Lower lobe of right lung (tissue), 2 donors: ENCODE measurements at places on chromosomes 1 and 21. TPM values are rescaled to one million over a fixed set of nuclear protein-coding genes. Genes with fewer than 3 reads are reported as not detected.
A peak's percentile ranks its signal among the peaks of the same experiment; 100 is the strongest.

Gene HIVEP3
- 11.6 TPM for total RNA-seq

Gene COL24A1
- total RNA-seq = 1.1 TPM

Gene PROK1
- not detected for total RNA-seq

Gene TRIM46
- 0.35 TPM for total RNA-seq

- no peak overlapping the region for H3K4me3 ChIP-seq
- H3K4me1 ChIP-seq = no peaks in the 10 kb centered on the region
- no peaks in the 10 kb centered on the region for H3K27me3 ChIP-seq
- no peak for DNase-seq
- no peaks in the 10 kb centered on the region for H3K36me3 ChIP-seq
Observed at GRCh38 chr1:168582688-168583336, 6.4 kb downstream of the XCL1 start.

GRCh38 chr21:45592208-45592619 is 50.0 kb upstream of the SLC19A1 start:
- no peaks in the 10 kb centered on the region for H3K36me3 ChIP-seq
- peak; percentile 44 for DNase-seq
- peaks cover 19% of the 10 kb centered on the region for H3K4me1 ChIP-seq
- H3K27me3 ChIP-seq = peaks cover 16% of the 10 kb centered on the region

DNA sequence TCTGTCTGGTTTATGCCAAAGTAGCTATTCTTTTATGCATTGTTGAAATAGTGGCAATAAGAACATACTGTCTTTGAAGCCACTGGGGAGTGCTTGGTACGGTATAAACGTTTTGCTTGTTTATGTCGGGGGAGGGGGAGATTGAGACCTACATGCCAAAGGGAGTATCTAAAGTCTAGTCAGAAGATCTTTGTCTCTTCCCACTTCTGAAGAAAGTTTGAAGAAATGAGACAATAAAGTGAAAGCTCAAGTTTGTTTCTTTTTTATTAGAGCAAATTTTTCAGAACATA is 6.8 kb downstream of the AKIRIN1 start:
- no peak overlapping the region for H3K4me3 ChIP-seq
- no peaks in the 10 kb centered on the region for H3K27me3 ChIP-seq
- peaks cover 70% of the 10 kb centered on the region for H3K36me3 ChIP-seq
- H3K4me1 ChIP-seq = peaks cover 19% of the 10 kb centered on the region

DNA sequence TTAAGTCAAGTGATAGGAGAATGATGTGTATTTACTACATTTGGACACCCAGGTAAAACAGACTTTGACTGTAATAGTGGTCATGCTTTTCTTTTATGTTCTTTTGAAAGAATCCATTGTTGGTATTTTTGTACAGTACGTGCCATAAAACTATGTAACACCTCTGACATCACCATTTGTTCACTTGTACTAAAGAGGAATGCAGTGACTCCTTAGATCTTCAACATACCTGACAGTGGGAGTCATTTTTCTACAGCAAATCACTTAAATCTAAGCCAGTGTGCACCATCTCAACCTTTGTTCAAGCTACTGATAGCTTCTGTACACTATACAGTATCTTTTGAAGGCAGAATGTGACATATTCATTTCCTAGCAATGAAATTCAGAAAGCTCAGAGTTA is 6.3 kb upstream of the PLD5 start:
- no peak overlapping the region for H3K4me3 ChIP-seq
- H3K27me3 ChIP-seq = peaks cover 12% of the 10 kb centered on the region
- no peak for DNase-seq

Gene CLDN17
- total RNA-seq = not detected

DNA sequence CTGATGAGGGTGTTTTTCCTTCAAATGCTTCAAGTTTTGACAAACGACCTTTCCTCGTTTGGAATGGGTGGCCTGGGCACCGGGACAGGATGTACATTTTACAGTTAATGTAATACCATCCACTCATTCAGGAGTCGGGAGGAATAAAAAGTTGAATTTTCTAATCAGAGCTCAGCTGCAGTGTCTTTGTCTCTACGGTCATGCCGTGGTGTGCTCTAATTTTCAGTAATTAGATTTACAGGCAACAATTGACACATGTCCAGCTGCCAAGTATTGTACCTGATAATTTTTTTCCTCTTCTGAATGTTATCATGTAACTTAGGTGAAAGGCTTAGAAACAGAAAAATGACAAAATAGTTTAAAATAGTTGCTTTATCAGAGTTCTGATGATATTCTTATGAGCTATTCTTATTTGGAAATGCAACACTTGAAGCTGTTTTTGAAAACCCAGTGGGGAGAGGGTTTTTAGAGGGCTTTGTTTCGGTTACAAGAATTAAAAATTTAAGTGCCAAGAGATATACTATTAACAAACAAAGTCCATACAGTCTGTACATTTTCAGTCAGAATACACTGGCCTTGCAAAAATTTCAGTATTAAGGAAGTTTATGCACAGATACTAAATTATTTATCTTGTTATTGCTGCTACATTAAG is 1.0 kb downstream of the CDKN2C start:
- DNase-seq = no peak
- H3K27ac ChIP-seq = peak overlapping the region; percentile 98
- H3K4me3 ChIP-seq = peak overlapping the region; percentile 81
- H3K36me3 ChIP-seq = no peaks in the 10 kb centered on the region

Gene CNR2
- total RNA-seq = not detected

Gene CFHR5
- not detected for total RNA-seq

Gene STIL
- 1.6 TPM for total RNA-seq

Gene CYP4Z1
- 1.4 TPM for total RNA-seq

- H3K4me1 ChIP-seq = no peaks in the 10 kb centered on the region
- no peak overlapping the region for H3K4me3 ChIP-seq
- no peaks in the 10 kb centered on the region for H3K36me3 ChIP-seq
Observed at GRCh38 chr1:240468656-240469055, 143.3 kb downstream of the GREM2 start.

Gene LAMB3
- total RNA-seq = 47.2 TPM

- H3K4me3 ChIP-seq = no peak overlapping the region
- DNase-seq = no peak
- peaks cover 65% of the 10 kb centered on the region for H3K36me3 ChIP-seq
- no peak overlapping the region for H3K27ac ChIP-seq
- H3K27me3 ChIP-seq = no peaks in the 10 kb centered on the region
- peaks cover 8% of the 10 kb centered on the region for H3K4me1 ChIP-seq
Observed at GRCh38 chr1:39561279-39561678, 15.3 kb downstream of the PABPC4 start.

DNA sequence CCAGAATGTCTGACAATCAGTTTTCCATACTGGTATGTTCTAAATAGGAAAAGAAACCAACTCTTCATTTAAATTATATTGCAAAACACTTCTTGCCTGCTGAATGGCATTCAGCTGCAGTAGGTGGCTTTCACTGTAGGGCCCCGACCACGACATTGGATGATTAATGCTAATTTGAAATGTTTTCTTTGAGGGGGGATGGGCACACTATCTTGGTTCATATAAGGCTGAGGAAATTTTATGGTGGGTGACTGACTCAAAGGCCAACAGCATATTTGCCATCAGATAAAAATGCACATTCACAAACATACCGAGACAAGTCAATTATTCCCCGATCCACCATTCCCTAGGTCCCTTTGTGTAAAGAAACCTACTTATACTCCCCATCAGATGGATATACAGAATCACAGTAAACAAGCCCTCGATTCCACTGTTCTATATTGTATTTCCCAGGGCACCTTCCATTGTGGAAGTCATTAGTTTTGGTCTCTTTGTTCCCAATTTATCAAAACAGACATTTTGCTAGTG is 464.2 kb upstream of the DAB1 start:
- H3K4me1 ChIP-seq = no peaks in the 10 kb centered on the region
- H3K27me3 ChIP-seq = no peaks in the 10 kb centered on the region
- H3K4me3 ChIP-seq = no peak overlapping the region

DNA sequence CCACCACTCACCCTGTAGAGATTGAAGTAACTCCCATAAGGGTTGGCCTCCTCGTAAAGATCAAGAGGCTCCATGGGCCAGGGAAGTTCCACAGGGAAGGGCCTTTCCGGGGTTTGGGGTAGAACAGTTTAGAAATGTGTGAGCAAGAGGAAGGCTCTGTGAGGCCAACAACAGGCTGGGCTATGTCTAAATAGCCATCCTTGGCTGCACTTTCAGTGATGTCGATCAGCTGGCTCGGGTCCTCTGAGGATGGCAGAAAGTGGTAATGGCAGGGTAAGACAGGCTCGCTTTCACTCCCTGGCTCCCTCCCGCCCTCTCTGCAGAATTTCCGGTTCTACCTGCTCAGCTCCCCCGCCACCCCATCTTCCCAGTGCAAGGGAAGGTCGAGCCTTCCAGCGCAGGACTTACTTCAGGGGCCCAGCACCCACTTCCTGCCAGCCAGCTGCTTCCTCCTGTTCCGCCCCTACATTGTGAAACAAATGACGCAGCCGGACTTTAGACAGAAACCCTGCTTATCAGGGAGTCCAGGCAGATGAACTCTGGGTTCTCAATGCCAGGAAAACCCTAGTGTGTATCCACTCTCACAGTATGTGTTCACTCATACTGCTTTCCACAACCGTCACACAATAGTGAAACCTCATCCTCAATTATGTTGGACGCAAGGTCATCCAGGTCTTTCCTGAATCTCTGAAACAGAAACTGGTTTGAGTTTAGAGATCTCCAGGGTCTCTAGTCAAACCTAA is 7.3 kb downstream of the F11R start:
- H3K27me3 ChIP-seq = no peaks in the 10 kb centered on the region
- H3K27ac ChIP-seq = peak overlapping the region; percentile 90
- peaks cover 81% of the 10 kb centered on the region for H3K4me1 ChIP-seq
- DNase-seq = peak; percentile 93

GRCh38 chr1:162075862-162076261 is 6.4 kb downstream of the NOS1AP start:
- H3K4me3 ChIP-seq = no peak overlapping the region
- H3K36me3 ChIP-seq = no peaks in the 10 kb centered on the region
- peaks cover 2% of the 10 kb centered on the region for H3K4me1 ChIP-seq

DNA sequence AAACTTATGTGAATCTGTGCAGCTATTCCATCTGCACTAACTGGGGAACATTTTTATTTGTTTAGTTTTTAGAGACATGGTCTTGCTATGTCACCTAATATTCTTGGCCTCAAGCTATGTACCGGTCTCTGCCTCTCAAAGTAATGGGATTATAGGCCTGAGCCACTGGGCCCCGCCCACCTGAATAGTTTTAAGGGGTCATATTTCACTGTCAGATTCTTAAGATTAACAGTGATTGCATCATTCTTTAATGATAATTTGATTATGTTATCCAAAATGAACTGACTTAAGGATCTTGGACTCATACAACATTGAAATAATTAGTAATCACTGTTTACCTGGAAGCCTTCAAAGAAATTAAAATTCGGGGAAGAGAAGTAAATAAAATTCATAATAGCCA is 12.6 kb upstream of the KLF18 start:
- no peaks in the 10 kb centered on the region for H3K27me3 ChIP-seq
- no peak overlapping the region for H3K4me3 ChIP-seq
- DNase-seq = no peak
- no peaks in the 10 kb centered on the region for H3K36me3 ChIP-seq
- no peak overlapping the region for H3K27ac ChIP-seq

Gene CD247
- 8.7 TPM for total RNA-seq

Gene ANGPTL3
- total RNA-seq = not detected

- DNase-seq = no peak
- H3K36me3 ChIP-seq = no peaks in the 10 kb centered on the region
- no peaks in the 10 kb centered on the region for H3K27me3 ChIP-seq
- no peak overlapping the region for H3K27ac ChIP-seq
Observed at GRCh38 chr1:114023377-114023776, 44.1 kb downstream of the OLFML3 start.

- H3K27ac ChIP-seq = no peak overlapping the region
- no peaks in the 10 kb centered on the region for H3K27me3 ChIP-seq
- DNase-seq = no peak
- no peak overlapping the region for H3K4me3 ChIP-seq
- peaks cover 8% of the 10 kb centered on the region for H3K4me1 ChIP-seq
Observed at GRCh38 chr1:151760597-151761385, 2.5 kb downstream of the MRPL9 start.

DNA sequence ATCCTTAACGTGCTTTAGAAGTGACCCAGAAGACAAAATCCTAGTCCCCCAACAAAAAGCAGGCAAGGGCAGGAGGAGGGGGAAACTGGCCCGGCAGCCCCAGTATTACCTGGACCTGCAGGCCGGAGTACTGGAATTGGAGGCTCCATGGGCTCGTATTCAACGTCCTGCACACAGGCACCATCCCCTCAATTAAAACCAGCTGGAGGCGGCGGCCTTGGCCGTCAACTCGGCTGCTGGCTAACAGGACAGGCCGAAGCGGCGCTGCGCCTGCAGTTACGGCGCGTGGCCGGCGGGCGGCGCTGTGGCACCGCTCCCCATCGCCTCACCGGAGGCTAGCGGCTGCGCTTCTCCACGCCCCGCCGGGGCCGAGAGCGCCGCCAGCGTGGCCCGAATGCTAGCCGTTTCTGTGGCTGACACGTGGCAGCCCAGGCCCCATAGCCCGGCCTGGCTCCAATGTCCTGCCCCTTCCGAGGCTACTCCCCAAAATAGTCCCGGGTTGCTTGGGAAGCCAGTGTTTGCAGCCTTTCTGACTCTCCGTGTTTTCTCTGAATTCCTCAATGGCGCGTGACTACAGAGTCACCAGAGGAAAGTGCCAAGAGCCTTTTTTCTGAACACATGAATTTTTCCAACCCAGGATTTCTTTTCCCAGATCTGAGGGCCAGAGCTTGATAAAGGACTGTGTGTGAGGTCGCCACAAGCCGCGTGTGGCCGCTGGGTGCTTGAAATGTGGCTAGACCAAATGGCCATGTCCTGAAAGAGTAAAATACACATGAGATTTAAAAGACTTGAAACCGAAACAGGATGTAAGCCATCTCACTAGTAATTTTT is 82.5 kb downstream of the HHIPL2 start:
- peak overlapping the region; percentile 51 for H3K4me3 ChIP-seq
- DNase-seq = peak; percentile 93
- H3K36me3 ChIP-seq = no peaks in the 10 kb centered on the region
- H3K27ac ChIP-seq = peak overlapping the region; percentile 85

Gene DNAJC6
- 10.5 TPM for total RNA-seq

GRCh38 chr1:218488531-218488930 is 143.4 kb downstream of the TGFB2 start:
- no peaks in the 10 kb centered on the region for H3K36me3 ChIP-seq
- H3K27ac ChIP-seq = no peak overlapping the region
- no peak for DNase-seq

Gene ADGRL4
- total RNA-seq = 18.8 TPM

GRCh38 chr1:100580446-100580845 is 42.5 kb downstream of the GPR88 start:
- H3K27ac ChIP-seq = no peak overlapping the region
- no peaks in the 10 kb centered on the region for H3K27me3 ChIP-seq
- H3K4me1 ChIP-seq = no peaks in the 10 kb centered on the region
- no peaks in the 10 kb centered on the region for H3K36me3 ChIP-seq
